ENCODE measurements at places on chromosomes 3 and 15. TPM values are rescaled to one million over a fixed set of nuclear protein-coding genes. Genes with fewer than 3 reads are reported as not detected.

Gene IL17RB
- 13.4 TPM for polyA plus RNA-seq

Gene GRIP2
- polyA plus RNA-seq, result 1.1 TPM

Gene CELF6
- 4.4 TPM for polyA plus RNA-seq

DNA sequence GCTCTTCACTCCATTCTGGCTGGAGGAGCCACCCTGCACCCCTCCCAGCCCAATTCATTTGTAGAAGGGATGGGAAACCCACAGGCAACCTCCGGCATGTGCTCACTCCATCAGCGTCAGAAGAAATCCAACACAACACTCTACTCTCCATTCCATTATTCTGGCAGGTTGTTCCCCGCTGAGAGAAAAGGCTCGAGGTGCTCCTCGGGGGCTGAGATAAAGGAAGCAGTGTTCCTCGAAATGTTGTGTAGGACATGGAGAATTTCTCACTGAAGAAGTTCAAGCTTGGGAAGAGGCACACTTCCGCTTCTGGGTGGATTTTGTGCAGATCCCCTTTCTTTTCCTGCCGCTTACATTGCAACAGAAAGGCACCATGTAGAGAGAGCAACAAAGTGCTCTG lies 355.0 kb upstream of the CFAP20DC start:
- no peak for DNase-seq

- no peak for DNase-seq
Observed at GRCh38 chr3:45381168-45381852, 7.1 kb upstream of the LARS2 start.

GRCh38 chr15:61171209-61171608 lies 57.9 kb downstream of the RORA start:
- DNase-seq, result no peak
